H7 (cell line): ENCODE measurements at places on chromosomes 7 and 10. TPM values are rescaled to one million over a fixed set of nuclear protein-coding genes. Genes with fewer than 3 reads are reported as not detected.

- DNase-seq, result no peak
Observed at GRCh38 chr10:22294694-22295093, 21.5 kb upstream of the COMMD3 start.

DNA sequence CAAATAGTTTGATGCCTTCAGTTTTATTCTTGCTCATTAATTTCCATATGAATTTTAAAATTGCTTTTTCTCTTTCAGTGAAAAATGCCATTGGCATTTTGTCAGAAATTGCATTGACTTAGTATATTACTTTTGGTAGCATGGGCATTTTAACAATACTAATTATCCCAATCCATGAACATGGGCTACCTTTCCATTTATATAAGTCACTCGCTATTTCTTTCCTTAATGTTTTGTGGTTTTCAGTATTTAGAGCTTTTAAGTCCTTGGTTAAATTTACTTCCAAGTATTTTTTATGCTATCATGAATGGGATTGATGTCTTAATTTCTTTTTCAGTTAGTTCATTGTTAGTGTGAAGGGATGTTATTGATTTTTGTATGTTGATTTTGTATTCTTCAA lies 297.4 kb downstream of the ATRNL1 start:
- DNase-seq, result no peak

DNA sequence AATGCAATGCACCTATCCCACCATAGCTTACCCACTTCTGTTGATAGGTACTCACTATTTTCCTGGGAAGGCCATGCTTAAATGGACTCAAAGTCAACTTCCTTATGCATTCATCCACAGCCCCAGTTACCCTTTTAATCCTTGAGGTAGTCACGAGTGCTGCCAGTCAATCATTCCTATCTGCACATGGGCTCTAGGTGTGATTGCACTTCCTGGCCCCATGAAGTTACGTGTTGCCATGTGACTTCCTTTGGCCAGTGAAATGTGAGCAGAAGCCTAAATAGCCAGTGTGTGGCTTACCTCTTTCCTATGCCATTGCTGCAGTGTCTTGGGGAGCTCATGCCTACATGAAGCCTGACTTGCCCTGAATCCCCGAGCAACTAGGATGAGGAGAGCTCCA lies 23.5 kb upstream of the EIF5AL1 start:
- no peak for DNase-seq

- DNase-seq, result no peak
Observed at GRCh38 chr10:72466018-72466417, 111.3 kb upstream of the DNAJB12 start.

- no peak for DNase-seq
Observed at GRCh38 chr7:20030915-20031362, 186.2 kb downstream of the MACC1 start.

DNA sequence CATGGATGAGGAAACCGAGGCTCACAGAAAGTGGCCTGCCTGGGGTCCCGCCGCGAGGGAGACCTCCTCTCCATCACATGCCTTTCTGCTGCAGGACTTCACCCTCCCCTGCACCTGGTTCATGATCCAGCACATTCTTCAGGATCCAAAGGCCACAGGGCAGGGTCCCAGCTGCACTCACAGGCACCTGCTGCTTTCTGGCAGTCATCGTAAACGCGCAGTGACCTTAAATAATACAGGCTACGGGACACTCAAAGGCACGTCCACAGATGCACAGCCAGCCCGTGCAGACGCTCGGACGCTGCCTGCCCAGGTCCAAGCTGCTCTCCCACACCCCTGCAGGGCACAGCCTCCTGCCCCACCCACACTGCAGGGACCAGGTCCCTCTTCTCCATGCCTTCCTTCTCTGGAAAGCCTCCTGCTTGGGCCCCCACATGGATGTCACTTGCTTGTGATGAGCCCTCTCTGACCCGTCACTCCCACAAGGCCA lies 49.9 kb downstream of the CALML3 start:
- DNase-seq, result no peak

DNA sequence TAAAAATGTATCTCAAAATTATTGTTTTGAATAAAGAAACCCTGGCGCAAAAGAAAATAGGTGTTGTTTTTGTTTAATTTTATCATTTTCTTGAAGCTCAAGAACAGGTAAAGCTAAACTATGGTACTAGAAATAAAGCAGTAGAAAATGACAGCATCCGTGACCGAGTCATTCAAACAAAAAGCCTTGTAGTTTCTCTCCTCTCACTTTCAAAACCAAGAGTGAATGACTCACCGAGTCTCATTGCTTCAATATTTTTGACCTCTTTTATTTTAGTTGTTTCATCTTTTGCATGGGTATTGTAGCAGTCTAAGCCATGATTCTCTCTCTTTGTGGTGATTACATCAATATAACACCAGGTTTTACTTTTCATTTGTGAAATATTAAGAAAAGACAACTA lies 396.5 kb downstream of the POM121L12 start:
- DNase-seq, result no peak

DNA sequence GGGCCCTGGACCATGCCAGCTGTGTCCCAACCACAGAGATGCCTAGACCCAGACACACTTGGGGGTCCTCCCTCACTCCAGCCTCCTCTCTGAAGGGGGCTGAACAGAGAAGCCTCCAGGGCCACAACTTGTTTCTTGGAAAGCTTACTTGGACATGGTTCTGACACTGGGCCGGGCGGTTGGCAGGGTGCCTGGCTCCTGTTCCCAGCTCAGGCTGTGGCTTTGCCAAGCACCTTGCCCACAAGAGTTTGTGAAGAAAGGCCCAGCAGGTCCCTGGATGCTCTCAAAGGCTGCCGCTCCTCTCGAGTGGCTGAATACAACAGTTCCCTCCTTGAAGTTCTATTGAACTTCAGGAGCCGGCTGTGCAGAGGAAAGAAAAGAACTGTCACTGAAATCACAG lies 181.6 kb downstream of the PTPN20 start:
- no peak for DNase-seq

DNA sequence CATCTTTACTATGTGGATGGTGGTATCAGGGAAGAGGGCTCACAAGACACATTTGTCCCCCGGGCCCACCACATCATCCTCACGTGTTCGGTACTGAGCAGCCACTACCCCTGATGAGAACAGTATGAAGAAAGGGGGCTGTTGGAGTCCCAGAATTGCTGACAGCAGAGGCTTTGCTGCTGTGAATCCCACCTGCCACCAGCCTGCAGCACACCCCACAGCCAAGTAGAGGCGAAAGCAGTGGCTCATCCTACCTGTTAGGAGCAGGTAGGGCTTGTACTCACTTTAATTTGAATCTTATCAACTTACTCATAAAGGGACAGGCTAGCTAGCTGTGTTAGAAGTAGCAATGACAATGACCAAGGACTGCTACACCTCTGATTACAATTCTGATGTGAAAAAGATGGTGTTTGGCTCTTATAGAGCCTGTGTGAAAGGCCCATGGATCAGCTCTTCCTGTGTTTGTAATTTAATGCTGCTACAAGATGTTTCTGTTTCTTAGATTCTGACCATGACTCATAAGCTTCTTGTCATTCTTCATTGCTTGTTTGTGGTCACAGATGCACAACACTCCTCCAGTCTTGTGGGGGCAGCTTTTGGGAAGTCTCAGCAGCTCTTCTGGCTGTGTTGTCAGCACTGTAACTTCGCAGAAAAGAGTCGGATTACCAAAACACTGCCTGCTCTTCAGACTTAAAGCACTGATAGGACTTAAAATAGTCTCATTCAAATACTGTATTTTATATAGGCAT lies 9.1 kb upstream of the CSGALNACT2 start:
- peak; percentile 37 for DNase-seq

GRCh38 chr10:106785528-106785927 lies 379.0 kb downstream of the SORCS1 start:
- DNase-seq, result no peak

DNA sequence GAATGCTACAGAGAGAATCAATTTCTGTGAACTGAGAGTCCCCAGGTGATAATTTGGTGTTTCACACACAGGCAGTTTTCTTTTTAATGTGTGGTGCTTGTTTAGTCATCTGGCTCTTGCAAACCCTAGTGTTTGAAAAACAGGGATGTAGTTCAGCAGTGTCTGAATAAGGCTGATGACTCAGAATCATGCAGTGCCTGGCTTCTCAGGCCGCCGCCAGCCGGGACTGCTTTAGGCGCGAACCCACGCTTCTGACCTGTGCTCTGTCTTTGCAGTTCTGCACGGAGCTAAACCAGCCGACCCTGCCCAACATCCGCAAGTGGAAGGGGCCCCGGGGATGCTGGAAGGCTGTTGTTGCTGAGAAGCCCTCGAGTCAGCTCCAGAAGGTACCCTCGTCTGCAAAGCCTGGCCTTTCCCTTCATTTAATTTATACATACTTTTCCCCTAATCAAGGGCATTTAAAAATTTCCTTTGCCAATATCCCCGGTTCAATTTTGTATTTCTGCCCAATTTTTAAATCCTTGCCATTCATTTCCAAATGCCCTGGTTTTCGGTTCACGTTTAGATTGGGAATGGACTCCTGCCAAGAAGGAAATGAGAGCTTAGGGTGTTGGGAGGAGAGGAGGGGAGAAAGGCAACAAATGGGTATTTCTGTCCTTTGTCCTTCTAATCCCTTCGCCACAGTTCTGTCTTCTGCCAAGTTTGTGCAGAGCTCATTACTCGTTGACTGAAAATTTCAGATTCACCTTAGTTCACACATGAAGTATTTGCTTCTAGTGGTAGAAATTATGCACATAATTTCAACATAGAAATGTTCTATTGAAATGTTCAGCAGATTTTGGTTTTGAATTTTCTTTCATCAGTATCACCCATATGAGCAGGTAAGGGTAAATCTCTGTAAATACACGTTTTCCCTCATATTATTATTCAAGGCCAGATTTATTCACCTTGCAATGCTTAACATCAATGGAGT lies 108.5 kb upstream of the ANLN start:
- DNase-seq, result peak; percentile 74

GRCh38 chr7:135508883-135509588 lies 866 bp downstream of the CNOT4 start:
- DNase-seq, result peak; percentile 30

DNA sequence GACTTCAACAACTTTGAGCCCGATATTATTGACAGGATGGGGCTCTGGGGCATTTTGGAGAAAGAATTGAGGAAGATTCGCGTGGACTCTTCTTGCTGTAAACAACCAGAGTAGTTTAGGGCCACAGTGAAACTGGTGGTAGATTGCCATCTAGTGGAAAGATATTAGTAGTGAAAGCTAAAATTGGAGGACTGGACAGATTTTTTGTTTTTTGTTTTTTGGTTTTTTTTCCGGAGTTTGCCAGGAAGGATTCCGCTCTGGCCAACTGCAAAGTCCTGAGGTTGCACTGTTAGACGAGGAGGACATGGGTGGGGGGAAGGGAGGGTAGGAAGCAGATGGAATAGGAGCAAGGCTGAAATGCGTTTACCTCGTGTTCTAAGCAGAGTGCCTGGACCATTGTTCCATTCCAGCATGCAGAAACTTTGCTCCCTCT lies 11.7 kb downstream of the NOBOX start:
- DNase-seq, result peak; percentile 59

GRCh38 chr7:30842542-30843451 lies 68.9 kb upstream of the AQP1 start:
- no peak for DNase-seq

DNA sequence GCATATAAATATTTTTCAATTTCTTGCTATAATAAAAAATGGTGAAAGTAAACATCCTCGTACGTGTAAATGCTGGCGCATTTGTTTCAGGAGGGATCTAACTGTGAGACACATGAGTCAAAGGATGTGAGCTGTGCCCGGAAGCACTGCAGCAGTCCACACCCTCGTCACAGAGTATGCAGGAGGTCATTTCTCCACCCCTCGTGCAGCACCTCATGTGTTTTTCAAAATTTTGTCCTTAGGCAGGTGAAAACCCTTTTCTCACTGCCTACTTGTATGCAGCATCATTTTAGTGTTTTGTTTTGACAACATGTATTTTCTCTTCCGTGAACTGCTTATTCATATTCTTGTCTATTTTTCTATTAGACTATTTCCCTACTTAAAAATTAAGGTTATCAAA lies 162.7 kb downstream of the AVL9 start:
- no peak for DNase-seq

GRCh38 chr7:87220026-87220733 lies 648 bp upstream of the TMEM243 start:
- DNase-seq, result peak; percentile 93

- no peak for DNase-seq
Observed at GRCh38 chr10:9965341-9965740, 1052.3 kb upstream of the CELF2 start.

GRCh38 chr7:130491841-130492522 lies at the start of gene MEST:
Gene MEST (plus strand): TSS chr7:130492085. CDS start chr7:130492314, 229 bp downstream.
- DNase-seq, result peak; percentile 72

DNA sequence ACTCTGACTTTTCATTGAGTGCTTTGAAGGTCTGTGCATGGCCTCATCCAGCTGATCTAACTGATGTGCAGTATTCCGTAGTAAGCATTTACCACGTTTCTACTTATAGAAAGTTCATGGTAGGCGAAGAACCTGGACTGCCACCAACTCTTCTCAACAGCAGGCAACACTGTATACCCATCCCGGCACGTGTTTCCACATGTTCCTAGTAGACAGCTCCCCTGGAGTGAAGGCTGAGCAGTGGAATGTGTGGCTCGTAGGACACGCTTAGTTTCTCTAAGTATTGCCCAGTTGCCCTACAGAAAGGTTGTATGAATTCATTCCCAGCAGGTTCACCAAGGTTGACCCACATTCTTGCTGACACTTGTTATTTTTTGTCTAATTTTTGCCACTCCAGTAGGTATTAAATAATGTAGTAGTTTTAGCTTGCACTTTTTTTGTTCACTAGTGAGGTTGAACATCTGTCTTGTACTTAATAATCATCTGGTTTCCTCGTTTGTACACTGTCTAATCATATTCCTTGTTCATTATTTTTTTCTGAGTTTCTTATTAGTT lies 15.2 kb downstream of the PROSER2 start:
- DNase-seq, result no peak

DNA sequence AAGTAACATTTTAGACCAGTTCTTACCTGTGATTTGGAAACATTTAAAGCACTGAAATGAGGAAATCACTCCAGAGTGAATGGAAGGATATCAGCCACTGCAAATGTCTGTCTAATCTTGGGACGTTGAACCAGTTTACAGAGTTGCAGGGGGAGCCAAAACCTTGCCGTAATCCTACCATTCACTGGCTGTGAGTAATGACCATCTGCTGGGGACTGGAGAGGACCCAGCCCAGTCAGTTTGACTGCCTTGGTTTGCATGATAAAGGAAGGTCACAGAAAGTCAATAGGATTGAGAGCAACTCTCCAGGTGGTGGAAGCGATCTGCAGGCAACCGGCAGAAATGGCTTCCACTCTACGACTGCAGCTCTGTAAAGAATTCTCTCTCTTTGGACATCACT lies 167.2 kb downstream of the AKR1D1 start:
- peak; percentile 67 for DNase-seq

ARHGAP22 gene
- 5.4 and 9.1 TPM in 2 replicates for total RNA-seq

CCL24 gene
- total RNA-seq, result not detected in 2 replicates

NOC3L gene
- total RNA-seq, result 32.8 and 40.0 TPM in 2 replicates

C10orf53 gene
- total RNA-seq, result not detected in 2 replicates

ACTL6B gene
- total RNA-seq, result 0.30 and 0.90 TPM in 2 replicates

ELFN1 gene
- 16.0 and 19.9 TPM in 2 replicates for total RNA-seq

SLC16A12 gene
- 4.1 and 5.4 TPM in 2 replicates for total RNA-seq

AGBL3 gene
- total RNA-seq, result 1.00 and 1.7 TPM in 2 replicates

AKR1C3 gene
- 1.00 and 2.6 TPM in 2 replicates for total RNA-seq

OPN1SW gene
- total RNA-seq, result not detected in 2 replicates

CXCL12 gene
- 21.1 and 42.8 TPM in 2 replicates for total RNA-seq

SHLD2 gene
- 31.2 and 35.8 TPM in 2 replicates for total RNA-seq

SLIT1 gene
- 0.28 and 1.6 TPM in 2 replicates for total RNA-seq

MBL2 gene
- not detected in 2 replicates for total RNA-seq

KMT2C gene
- 8.5 and 14.6 TPM in 2 replicates for total RNA-seq

FIS1 gene
- 141 and 151 TPM in 2 replicates for total RNA-seq

KCP gene
- 2.5 and 3.4 TPM in 2 replicates for total RNA-seq

NPY gene
- not detected in 2 replicates for total RNA-seq

PODXL gene
- 254 and 339 TPM in 2 replicates for total RNA-seq

ZNF488 gene
- 3.0 and 4.5 TPM in 2 replicates for total RNA-seq

OR9A2 gene
- not detected in 2 replicates for total RNA-seq

C10orf105 gene
- 0.17 and 0.18 TPM in 2 replicates for total RNA-seq

DPP6 gene
- total RNA-seq, result 1.1 and 1.6 TPM in 2 replicates
